GM12878 (cell line): ENCODE measurements at places on chromosomes 2 and 18.

DNA sequence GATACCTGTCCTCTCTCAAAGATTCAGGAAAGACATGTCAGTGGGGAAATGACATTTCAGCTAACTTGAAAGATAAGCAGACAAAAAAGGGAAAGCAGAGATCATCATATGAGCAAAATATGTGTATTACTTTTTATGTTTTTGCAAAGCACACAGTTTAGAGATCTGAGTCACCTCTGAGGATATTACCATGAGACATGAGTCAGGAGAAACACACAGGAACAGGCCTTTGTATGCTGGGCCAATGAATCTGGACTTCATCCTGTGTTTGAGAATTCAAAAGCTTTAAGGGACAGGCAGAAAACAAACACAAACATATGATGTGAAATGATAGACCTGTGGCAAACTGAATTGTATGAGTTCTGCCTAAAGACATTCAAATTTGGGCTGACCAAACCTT lies 306.0 kb upstream of the EPC2 start:
- no peak for DNase-seq

GRCh38 chr2:56376699-56377665 lies 193.2 kb downstream of the CCDC85A start:
- DNase-seq: no peak

DNA sequence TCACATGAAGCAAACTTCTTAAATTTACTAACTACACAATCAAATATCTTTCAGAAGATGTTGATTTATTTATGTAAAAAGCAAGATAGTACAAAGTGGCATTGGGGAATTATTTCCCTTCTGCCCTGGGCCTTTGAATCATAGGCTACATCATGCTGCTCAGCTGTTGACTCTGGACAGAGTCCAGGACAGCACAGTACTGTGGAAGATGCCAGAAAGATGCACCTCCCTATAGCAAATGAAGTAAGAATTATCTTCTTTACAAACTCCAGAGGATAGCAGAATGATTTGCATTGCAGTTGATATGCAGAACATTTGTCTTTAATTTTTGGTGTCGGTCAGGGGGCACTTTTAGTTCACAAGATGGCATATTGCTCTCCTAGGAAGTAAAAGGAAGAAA lies 1354.5 kb upstream of the ZEB2 start:
- no peak for DNase-seq

DNA sequence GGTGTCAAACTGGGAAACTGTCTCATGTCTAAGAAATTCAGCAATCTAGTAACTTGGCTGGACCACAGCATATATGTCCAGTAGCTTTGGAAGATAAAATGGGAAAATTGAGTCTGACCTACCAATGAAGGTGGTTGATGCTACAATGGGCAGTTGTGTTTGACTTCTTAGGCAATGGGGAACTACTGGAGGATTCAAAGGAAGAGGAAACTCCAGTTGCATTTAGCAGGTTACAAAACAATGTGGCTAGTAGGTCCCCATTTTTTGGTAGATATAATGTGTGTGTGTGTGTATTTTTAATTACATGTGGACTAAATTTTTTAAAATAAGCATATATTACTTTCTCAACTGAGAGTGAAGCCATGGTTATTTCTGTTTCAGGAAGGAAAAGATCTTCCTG lies 427.7 kb downstream of the NBAS start:
- DNase-seq: no peak

GRCh38 chr2:64325477-64325851 lies 128.5 kb upstream of the LGALSL start:
- no peak for DNase-seq

- DNase-seq: no peak
Measured at GRCh38 chr2:9806298-9806610, 37.0 kb upstream of the TAF1B start.

GRCh38 chr2:23449413-23449812 lies 64.4 kb downstream of the KLHL29 start:
- DNase-seq: peak; percentile 72

- DNase-seq: no peak
Measured at GRCh38 chr2:109636317-109636716, 22.2 kb downstream of the SOWAHC start.

DNA sequence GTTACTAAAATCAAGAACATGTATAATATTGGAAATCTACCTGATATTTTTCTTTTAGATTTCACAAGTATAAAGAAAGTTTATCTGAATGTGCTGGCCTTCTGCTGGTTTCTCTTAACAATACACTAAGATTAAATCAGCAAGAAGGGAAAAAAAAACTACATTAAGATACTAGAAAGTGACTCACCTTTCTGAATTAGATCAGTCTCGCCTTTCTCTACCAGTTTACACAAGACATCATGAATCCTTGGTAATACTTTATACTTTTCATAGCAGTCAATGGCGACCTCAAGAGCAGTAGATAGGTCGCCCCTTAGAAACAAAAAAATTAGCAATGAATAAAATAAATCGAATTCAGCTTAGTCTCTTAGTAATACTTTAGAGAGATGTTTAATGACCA lies 61.2 kb downstream of the LRPPRC start:
- no peak for DNase-seq

DNA sequence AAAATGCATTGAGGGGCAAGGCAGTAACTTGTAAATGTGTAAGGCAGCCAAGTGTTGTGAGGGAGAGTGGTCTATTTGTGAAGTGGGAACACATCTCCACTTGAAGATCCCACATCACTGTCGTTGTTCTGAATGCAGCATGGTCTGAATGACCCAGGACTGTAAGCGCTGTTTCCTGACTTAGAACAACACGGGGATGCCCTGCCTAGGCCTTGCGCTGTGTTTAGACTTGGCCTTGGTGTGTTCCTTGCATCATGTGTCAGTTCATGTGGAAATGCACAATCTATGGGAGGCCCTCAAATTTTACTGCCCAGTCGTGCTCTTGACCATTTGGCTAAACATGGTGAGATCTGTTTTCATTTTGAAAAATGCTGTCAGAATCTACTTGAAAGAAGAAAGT lies 205.1 kb downstream of the SOX11 start:
- no peak for DNase-seq

DNA sequence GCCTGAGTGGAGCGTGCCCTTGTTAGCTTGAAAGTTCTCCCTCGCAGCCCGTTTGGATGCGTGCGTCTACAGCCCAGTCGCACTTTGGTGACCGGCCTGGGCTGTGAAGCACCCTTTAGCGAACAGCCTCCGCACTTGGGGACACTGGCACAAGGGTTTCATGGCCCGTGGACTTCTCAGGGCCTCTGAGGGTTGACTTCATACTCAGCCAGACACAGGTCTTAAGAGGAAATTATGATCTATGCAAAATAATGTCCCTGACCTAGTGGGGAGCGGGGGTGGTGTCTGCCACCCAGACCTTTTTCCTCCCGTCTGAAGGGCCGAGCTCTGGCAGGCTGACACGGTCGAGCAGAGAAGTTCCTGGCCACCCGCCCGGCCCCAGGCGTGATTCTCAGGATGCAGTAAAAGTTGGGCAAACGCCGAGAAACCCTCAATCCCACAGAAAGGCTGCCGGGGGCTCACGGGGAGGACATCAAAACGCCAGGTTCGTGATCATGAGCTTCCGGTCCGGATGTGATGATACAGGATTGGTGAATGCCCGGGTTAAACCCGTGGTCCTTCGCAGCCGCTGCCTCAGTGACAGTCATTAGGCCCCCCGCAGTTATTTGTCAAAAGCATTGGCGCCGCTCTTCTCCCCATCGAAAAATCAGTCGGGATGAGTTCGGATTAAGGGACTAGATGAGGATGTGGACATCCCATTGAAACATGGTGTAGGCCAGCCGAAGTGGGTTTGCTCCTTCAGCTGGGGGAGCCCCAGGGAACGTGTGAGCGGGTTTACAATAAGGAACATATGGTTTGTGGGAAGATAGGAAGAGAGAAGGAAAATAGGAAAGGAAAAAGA lies 3.6 kb upstream of the PAX3 start:
- DNase-seq: no peak

- no peak for DNase-seq
Measured at GRCh38 chr2:159044804-159045286, 76.4 kb downstream of the TANC1 start.

DNA sequence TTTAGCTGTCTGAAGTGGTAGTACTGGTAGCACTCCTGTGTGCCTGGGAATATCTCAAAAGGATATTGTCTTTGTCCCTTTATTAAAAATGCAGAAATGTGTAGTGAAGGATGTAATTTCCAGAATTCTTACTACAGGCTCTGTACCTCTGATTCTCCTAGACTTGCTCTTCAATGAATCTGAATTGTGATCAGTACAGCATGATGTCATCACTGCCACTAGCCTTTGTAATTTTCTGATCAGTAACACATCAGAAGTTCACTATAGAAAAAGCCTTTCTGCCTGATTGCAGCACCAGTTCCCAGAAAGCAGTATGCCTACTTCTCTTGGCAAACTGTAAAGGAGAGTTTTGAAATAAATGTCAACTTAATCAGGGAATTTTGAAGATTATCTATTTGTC lies 29.2 kb upstream of the OTOF start:
- no peak for DNase-seq

DNA sequence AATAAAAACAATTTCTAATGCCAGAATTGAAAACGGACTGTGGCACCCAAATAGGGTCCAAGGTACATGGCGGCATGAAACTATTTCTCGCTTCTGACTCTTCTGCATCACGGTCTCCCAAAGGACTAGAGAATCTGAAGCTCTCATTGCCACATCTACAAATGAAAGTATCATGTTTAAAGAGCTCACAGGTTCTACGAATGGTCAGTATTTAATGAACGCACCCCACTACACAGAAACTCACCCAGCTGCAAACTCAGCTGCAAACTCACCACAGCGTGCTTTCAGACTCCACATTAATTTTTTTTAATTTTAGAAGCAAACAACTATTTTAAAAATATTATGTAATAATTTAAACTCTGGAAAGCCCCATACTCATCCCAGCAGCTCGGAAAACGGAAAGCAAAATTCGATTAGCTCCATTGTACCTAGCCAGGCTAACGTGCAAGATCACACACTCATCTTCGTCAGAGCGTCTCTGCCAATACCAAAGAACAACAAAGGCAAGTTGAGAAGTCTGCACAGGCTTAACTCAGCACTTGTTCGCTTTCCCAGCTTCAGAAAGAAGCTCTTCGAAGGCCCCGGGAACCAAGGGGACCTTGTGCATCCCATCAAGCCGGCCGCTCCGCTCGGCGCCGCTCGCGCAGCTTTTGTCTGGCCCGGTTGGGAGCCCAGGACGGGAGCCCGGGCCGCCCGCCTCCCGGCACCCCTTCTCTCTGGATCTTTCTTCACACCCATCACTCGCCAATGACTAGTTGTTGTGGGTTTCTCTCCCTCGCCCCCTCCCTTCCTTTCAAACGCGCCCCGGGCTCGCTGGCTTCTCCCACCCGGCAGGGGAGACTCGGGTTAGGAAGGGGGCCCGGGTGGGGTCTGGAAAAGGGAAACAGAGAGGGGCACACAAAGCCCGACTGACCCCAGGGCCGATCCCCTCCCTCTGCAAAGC lies 785 bp downstream of the CLASP1 start:
- DNase-seq: no peak

GRCh38 chr2:234754126-234754525 lies 197.7 kb upstream of the SH3BP4 start:
- no peak for DNase-seq

GRCh38 chr2:55047677-55048299 lies 2.5 kb downstream of the RTN4 start:
- no peak for DNase-seq

GRCh38 chr2:209138079-209138478 lies 285.8 kb upstream of the MAP2 start:
- DNase-seq: no peak

DNA sequence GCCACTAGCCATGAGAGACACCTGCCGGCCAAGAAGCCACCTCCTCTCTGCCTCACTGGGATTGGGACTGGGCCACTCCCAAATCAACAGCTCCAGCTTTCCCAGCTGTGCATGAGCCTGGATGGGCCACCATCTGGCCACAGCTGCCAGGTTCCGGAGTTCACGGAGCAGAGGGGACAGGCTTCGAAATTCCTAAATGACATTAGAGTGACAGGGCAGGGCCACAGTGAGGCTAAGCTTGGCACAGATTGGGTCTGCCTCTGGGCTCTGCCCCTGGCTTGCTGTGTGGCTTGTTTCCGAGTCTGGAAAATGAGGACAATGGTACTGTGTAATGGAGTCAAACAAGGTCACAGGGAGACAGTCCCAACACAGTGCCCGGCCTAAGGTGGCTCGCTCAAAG lies 6.5 kb downstream of the DIPK1C start:
- DNase-seq: no peak

- DNase-seq: no peak
Measured at GRCh38 chr2:127577503-127577902, 42.0 kb downstream of the MYO7B start.

DNA sequence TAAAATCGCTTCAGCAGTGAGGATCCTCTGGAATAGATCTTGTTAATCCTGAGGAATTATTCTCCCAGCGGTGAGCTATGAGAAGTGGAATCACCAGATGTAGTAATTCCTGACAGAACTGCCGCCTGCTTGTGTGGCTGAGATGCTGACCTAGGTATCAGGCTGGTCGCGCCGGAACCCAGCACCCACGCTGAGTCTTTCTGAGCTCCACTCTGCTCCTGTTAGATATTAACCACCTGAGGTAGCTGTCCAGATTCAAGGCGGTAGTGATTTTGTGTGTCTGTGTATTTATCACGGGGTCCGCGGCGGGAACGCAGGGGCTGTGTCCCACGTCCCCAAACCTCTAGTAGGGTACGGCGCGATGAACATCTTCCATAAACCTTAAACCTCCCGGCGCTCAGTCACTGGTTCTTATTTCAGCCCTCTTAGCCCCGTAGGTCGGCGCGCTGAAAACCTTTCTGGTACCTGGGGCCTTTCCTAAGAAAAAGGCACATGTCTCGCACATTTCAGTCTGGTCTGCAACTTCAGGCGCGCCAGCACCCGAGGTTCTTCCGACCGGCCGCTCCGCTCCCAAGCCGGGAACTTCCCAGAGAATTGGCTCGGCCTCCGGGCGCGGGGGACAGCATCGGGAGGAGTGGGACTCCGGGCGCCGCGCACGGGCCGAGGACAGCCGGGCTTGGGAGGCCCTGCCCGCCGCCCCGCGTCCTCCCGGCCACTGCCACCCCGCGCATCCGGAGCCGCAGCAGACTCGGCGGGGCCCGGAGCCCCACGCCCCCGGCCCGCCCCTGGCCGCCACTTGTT lies 542 bp upstream of the CNNM3 start:
- DNase-seq: no peak

DNA sequence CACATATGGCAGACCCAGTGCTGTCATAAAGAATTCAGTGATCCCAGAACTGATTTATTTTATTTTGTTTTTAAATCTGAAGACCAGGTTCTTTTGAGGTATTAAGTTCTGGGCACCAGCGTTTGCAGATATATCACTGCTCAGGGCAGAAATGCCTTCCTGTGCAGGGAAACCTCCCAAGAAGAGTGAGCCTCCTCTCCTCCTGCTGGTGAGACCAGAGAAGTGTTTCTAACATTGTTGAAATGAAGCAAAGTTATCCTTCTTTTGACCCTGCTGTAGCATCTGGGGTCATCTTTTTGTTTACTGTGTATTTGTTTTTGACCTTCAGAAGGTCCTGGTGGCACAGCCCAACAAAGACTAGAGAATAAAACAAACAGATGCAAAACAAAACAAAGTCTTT lies 94.0 kb downstream of the AQP4 start:
- no peak for DNase-seq

DNA sequence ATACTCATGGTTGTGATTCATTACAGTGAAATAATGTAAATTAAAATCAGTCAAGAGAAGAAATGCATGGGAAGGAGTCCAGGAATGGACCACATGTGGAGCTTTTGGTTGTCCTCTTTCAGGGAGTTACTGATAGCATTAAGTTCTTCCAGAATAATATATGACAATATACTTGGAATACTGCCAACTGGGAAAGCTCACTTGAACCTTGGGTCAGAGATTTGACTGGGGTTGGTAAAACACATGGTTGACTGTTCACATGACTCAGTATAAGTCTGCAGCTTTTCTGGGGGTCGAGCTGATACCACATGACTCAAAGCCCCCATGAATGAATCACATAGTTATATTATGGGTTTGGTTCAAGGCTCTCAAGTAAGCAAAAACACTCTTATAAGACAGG lies 1109.0 kb upstream of the CHAC2 start:
- no peak for DNase-seq
